ENCODE measurements at places on chromosomes 7 and 10.

DNA sequence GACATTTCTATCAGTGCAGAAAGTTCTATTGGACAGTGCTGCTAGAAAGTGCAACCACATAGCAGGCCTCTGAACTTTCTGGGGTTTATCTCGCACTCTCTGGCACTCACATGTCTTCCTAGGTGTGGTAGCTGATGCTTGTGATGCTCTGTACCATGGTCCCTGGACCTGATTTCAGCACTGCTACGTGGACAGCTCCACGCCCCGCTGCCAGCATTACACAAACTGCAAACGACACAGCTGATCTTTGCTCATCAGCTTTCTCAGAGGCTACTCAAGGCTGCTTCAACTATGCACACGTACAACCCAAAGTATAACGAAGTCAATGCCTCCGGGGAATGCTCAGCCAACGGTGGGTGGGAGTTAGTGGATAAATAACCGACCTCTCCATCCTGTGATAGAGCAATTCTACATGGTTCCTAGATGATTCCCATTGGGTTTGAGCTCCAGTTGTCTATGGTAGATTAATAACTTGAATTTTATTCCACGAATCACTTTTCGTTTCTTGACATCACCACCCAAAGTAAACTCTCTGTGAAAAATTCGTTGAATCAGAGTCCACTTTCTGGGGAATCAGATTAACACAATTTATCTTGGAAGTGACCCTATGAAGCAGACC lies 302.5 kb downstream of the ACTR3B start:
- DNase-seq: no peak

DNA sequence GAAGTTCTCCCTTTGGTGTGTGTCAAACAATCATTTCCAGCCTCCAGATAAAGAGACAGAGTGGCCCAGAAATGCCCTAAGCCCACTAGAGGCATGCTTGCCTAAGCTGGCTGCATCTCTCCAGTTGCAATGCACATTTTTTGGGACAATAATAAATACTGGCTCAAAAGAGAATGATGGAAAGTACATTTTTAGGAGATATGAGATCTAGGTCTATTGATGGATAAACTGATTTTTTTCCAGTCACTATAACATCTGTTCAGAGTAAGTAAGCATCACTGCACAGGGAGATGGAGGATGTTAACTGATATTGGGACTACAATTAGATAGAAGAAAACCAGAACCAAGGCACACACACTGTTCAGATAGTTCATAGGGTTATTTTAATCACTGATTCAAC lies 553.0 kb downstream of the GRM8 start:
- DNase-seq: no peak

- no peak for DNase-seq
Observed at GRCh38 chr10:60473557-60473956, 83.9 kb upstream of the ANK3 start.

- DNase-seq: no peak
Observed at GRCh38 chr7:47500103-47500563, 81.8 kb downstream of the TNS3 start.

DNA sequence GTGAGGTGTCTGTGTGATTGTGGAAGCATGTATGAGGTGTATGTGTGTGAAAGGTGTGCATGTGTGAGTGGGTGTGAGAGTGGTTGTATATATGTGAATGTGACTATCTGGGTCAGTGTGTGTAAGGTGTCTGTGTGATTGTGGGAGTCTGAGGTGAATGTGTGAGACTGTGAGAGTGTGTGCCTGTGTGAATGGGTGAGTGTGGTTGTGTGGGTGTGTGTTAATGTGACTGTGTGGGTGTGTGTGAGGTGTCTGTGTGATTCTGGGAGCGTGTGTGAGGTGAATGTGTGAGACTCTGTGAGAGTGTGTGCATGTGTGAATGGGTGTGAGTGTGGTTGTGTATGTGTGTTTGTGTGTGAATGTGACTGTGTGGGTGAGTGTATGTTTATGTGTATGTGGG lies 385.1 kb downstream of the TCERG1L start:
- no peak for DNase-seq

DNA sequence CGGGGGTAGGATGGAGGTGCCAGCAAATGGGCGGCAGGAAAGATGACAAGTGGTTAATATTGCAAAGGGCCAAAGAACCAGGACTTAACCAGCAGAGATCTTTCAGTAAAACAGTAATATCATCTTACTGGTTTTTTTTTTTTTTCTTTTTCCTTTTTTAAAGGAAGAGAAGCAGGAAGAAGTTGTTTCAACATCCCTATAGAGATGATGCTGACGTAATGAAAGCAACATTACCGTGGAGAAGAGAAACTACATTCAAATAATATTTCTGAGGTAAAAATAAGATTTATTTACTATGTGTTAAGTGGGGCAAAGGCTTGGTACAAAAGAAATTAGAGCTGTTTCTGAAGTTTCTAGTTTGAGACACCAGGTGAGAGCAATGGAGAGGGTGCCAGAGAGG lies 11.0 kb downstream of the MINDY3 start:
- DNase-seq: no peak

DNA sequence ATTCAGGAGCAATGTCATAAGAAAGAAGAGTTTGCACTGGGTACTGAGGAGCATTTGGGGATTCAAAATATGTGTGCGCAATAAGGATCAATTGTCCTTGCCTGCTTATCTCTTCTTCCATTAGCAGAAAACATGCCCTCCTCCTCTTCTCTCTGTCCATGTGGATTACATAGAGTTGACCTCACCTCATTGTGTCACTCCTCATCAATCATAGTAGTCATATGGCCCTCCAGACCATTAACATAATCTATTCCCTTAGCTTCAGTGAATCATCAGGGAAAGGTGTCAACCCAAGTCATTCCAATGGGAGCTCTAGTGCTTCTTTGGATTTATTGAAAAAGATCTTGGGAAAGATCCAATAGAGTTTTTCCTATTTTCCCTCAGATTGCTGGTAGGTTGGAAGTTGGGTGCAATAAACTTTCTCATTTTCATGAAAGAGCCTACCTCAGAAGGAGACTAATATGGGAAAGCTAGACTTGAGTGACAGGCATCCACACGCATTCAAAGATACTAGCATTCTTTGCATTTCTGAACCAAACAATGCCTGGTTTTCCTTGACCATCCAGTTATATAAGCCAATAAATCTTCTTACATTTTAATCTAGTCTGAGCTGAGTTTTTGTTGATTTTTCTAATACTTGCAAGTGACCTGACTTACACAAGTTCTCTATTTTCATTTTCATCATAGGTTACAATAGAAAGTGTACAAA lies 71.5 kb upstream of the FAM13C start:
- peak; percentile 23 for DNase-seq

DNA sequence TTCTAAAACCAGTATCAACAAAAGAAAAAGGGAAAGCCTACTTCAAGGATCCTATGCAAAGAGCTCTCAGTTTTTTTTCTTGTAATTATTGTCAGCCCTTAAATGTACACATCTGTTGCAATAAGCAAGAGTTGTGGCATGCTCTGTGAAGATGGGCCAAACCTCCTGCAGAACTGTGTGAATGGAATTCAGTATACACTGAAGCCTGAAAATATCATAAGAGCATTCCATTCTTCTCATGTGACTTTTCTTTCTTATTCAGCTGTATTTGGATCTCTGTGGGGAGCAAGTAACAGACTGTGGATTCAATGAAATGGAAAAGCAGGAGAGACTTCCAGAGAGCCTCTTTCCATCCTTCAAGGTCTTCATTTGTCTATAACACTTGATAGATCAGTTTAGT lies 130.7 kb downstream of the SAMD9 start:
- DNase-seq: peak; percentile 76

- no peak for DNase-seq
Observed at GRCh38 chr10:92274071-92274470, 16.8 kb downstream of the CPEB3 start.

DNA sequence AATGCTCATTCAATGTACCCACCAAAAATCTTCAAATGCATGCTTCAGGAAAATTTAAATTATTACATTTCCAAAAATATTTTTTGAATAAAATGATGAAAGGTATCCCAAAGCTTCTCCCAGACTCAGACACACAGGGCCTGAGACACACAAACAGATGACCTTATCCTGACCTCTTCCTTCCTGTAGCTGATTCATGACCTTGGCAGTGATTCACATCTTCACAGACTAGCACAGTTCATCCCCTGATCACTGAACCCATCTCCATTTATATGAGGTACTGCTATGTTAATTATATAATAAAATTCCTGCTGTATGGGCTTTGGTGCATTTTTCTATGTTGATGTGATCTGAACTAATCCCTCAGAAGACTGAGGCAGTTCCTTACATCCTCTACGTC lies 265.0 kb upstream of the GLI3 start:
- peak; percentile 28 for DNase-seq

All from fibroblast of the aortic adventitia (primary cell).